ENCODE measurements at places on chromosomes 1 and 21. TPM values are rescaled to one million over a fixed set of nuclear protein-coding genes. Genes with fewer than 3 reads are reported as not detected.

The ACTL8 gene
- total RNA-seq: 0.70 TPM

The GPR37L1 gene
- not detected for total RNA-seq

The YTHDF2 gene
- 169 TPM for total RNA-seq

The ADCY10 gene
- total RNA-seq: not detected

The AKR7A2 gene
- total RNA-seq: 53.6 TPM
